ENCODE measurements at places on chromosomes 12 and 14.

GRCh38 chr12:26867080-26867479, 34.1 kb upstream of the ITPR2 start:
- no peak for DNase-seq

- DNase-seq: no peak
Measured at GRCh38 chr12:117986705-117987469, 18.1 kb upstream of the KSR2 start.

GRCh38 chr12:19647806-19648556, 208.7 kb downstream of the AEBP2 start:
- DNase-seq: no peak

- DNase-seq: no peak
Measured at GRCh38 chr12:38638401-38638800, 267.0 kb downstream of the CPNE8 start.

DNA sequence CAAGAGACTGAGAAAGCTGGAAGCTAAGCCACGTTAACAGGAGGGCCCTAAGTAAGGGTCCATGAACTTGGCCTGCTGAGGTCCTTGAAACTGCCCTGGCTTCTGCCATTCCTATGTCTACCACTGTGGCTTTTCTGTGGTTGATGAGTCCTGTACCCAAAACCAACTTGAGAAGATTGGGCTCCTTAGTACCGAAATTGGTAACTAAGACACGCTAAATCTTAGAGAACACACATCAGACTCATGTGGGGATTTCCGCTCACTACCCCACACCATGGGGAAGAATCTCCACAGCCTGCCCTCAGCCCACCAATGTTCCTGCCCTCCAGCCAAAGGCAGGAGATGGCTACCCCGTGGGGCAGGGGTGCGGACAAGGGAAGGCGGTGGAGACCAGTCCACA, 232.9 kb downstream of the SPTSSA start:
- DNase-seq: no peak

DNA sequence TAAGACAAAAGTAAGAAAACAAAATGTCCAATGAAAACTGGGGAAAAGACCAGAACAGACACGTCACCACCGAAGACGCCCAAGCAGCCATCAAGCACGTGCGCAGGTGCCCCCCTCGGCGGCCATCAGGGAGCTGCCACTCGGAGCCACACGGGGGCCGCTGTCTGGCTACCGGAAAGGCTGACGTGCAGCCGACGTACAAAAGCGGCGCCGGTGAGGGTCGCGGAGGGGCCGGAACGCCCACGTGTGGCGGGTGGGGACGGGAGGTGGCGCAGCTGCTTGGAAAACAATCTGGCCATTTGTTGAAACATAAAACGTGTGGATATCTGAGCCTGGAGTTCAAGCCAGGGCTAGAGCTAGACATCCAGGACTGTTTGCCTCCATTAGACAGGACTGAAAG, 60.7 kb downstream of the GALNT9 start:
- no peak for DNase-seq

DNA sequence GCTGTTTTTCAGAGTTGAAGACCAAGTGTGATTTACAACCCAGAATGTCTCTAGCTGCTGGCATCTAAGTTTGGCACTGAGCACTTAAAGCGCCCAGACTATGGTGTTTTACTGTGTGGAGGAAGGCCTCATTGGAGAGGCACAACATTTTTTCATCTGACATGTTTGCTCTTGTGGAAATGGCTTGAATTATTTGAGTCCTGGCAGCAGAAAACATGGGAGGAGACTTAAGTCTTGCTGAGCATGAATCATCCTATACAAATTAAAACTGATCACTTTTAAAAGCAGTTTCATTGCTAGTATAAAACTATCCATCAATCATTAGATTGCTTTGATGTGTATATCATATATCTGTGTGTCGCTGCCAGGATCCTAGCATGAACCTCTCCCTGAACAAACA, 85.9 kb upstream of the REP15 start:
- no peak for DNase-seq

GRCh38 chr12:118527310-118527709, 151.0 kb downstream of the SUDS3 start:
- DNase-seq: no peak

DNA sequence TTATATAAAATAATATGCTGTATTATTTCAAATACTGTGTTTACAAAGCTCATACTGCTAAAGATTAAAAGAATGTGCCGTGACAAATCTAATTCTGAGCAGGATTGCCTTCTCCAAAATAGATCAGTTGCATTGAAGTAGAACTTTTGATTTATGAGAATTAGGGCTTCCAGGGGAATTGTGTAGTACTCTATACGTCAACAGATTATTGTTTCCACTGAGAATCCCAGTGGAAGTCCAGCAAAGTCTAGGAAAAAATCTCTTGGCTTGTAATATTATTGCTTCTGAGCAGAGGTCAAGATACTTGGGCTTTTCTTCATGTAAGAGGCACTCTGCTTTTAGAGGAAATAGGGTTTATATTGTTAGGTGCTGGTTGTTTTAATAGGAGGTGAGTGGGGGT, 133.9 kb downstream of the TRHDE start:
- no peak for DNase-seq

DNA sequence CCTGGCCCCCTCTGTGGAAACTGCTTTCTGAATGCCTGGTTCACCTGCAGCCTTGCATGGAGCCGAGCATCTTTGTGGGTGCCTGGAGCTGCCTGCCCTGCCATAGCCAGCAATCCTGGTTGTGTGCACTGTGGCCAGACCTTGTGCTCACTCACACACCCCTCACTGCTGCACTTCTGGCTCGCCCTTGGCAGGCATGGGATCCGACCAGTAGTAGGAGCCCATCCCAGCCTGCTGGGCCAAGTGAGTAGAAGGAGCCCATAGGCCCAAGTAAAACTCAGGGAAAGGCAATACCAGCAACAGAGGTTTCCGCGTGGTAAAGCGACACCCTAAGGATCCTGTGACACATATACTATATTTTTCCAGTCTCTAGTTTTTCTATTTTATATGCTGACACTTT, 270.0 kb upstream of the NAV3 start:
- DNase-seq: no peak

DNA sequence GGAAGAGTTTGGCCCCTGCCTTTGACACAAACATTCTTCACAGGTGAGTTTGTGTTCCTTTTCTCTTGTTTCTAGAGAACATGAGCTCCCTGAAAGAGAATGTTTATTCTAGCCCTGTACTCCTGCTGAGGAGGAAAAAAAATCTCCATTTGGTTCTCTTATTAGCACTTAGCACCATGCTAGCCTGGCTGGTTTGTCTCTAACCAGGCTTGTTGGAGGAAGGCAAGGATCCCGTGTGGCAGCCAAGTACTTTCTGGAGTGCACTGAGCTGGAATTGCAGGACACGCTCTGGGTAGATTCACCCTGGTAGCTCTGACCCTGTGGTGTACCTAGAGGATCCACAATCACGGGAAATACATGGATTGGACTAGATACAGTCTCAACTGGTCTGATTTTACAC, 41.9 kb downstream of the KCNA1 start:
- no peak for DNase-seq

DNA sequence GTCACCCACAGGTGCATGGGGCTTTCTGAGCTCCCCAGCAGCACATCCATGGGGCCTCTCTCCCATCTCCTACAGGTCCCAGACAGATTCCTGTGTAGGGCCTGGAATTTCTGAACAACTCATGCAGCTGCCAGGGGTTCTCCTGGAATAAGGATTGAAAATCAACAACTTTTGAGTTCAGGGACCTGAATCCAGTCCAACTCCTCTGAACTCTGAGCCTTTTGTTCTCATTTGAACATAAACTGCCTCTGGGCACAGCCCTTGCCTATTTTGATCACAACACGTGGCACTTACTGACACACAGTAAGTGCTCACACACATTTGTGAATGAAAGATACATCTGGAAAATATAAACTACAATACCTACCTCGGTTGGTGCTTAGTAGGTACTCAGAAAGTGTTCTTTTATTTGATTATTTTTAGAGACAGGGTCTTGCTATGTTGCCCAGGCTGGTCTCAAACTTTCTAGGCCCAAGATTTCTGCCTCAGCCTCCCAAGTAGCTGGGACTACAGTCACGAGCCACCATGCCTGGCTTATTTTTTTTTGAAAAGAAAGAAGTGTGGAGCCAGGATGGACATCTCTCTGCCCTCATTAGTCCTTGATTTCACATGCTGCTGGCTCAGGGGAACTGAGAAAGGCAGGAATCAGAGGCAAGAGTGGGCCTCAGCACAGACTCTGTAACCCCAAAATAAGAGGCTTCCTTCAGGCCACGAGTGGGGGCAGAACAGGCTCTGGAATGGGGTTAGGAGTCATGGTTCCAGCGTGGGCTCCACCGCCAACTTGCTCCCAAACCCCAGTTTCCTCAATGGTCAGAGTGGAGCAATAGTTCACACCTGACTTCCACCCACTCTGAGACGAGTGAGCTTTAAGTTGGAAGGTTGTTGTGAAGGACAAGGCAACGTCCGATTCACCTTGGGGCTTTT, 27.0 kb downstream of the SYNE3 start:
- DNase-seq: no peak

GRCh38 chr12:2629051-2629450, 165.7 kb upstream of the FKBP4 start:
- DNase-seq: no peak

- peak; percentile 30 for DNase-seq
Measured at GRCh38 chr14:55446127-55446736, 5.8 kb upstream of the TBPL2 start.

- no peak for DNase-seq
Measured at GRCh38 chr14:69665631-69666030, 54.2 kb downstream of the SUSD6 start.

- no peak for DNase-seq
Measured at GRCh38 chr14:22427771-22428231, 161.2 kb downstream of the DAD1 start.

GRCh38 chr14:42163136-42163535, 556.5 kb downstream of the LRFN5 start:
- DNase-seq: no peak

GRCh38 chr12:77407931-77408330, 342.6 kb upstream of the E2F7 start:
- no peak for DNase-seq

GRCh38 chr12:118357257-118358007, 15.3 kb downstream of the TAOK3 start:
- no peak for DNase-seq

DNA sequence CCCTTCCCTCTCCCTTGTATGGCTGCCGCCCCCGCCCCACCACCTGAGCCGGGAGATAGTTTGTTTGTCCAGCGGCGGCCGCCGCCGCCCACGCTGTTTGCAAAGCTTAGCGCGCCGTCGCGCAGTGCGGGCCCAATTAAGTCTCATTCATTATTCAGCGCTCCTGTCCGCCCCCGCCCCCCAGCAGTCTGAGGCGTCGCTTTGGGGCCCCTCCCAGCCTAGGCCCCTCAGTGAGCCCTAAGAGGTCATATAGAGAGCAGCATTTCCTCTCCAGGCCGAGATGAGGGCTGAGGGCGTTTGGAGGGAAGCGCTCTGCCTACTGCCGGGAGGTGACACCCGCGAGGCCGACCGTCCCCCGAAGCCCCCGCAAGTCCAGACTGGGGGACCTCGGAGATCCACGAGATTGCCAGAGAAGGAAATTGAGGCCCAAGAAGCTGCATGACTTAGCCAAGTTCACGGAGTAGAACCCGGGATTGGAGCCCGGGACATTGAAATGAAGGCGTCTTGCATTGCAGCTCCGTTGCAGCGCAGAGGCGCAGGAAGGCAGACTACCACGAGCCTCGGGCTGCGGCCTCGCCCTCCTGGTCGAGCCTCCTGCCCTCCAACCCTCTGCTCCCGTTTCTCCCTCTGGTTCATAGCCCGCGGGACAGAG, at the start of gene DNAJC22:
TSS of gene DNAJC22 (plus strand) at position 230 of the 652 bp plus-strand sequence. CDS start 1,985 bp downstream, outside the sequence.
- DNase-seq: peak; percentile 39

DNA sequence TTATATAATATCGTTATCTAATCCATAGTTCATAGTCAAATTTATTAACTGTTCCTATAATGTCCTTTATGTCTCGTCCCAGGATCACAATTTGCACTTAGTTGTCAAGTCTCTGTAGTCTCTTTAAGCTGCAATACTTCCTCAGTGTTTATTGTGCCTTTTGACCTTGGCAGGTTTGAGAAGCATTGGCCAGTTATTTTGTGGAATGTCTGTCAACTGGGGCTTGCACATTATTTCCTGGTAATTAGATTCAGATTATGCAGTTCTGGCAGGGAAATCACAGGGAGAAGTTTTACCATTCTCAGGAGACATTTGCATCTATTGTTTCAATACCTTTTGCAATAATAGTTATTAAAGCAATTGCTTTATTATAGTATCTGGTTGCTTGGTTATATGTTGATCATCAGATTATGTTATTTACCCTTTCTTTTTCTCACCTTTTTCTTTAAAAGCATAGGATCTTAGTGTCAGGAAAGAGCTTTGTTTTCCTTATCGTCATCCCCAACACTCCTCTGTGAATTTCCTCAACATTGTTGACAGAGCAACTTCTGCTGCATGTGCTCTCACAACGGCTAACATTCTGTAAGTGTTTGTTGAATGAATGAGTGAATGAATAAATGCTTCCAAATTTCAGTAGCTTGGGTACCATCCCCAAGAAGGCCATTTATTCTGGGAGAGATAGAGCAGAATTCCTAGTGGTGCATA, 3.7 kb upstream of the ART4 start:
- no peak for DNase-seq

DNA sequence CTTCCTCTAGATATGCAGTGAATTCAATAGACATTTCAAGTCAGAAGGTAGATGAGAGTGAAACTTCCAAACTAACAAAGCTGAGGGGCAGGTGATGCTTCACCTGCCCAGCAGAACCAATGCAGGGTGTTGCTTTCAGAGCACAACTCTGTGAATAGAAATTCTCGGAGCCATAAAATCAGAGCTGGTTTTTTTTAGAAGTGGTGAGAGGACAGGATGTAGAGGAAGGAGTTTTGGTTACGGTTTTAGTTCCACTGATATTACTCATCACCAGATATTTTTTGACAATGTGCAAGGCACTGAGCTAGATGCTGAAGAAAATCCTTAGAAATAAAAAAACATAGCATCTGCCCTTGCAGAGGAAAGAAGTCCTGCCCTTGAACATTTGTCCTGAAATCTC, 62.2 kb downstream of the BMP4 start:
- no peak for DNase-seq

GRCh38 chr14:51004352-51004800, 60.1 kb upstream of the PYGL start:
- no peak for DNase-seq

GRCh38 chr12:57135527-57136326, 7.4 kb downstream of the LRP1 start:
- DNase-seq: no peak

GRCh38 chr12:69284131-69284530, 44.8 kb downstream of the CPSF6 start:
- DNase-seq: no peak

GRCh38 chr12:76864791-76865400, 13.9 kb downstream of the CSRP2 start:
- DNase-seq: no peak
